BJ (cell line): ENCODE measurements at places on chromosomes 16 and 17.

GRCh38 chr17:31050948-31051347, 43.8 kb upstream of the NF1 start:
- DNase-seq = no peak

- DNase-seq = peak; percentile 28
Observed at GRCh38 chr17:3512505-3513171, 36.8 kb downstream of the ASPA start.

DNA sequence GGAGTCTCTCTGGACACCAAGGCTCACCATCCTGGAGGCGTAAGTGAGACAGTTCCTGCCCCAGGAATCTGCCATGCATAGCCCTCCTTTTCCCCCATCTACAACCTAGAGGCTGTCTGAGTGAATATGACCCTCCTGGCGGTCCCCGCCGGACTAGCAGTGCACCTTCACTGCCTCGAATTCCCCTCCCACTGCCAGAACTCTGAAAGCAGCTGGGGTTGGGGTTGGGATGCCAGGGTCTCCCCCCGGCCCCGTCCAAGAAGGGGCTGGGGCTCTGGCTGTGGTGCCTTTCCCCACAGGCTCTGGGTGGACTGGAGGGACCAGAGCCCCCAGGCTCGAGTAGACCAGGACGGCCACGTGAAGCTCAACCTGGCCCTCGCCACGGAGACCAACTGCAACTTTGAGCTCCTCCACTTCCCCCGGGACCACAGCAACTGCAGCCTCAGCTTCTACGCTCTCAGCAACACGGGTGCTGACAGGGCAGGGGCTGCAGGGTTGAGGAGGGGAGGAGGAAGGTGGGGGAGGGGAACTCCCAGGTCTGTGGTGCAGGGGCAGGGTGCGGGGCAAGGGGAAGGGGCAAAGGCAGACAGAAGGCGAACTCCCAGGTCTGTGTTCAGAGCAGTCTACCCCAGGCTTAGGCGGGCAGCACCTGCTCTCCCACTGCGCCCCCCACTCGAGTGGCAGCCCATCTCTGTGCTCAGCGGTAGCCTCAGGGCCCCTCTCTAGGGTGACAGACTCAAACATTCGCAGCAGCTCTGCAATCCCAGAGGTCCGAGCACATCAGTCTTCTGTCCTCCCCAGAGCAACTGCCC, 1.2 kb downstream of the ZACN start:
- DNase-seq = no peak

GRCh38 chr17:75834928-75835653, 9.1 kb downstream of the UNC13D start:
- no peak for DNase-seq

- DNase-seq = no peak
Observed at GRCh38 chr16:49330562-49331201, 42.9 kb upstream of the C16orf78 start.

GRCh38 chr17:9220398-9221146, 199.3 kb downstream of the NTN1 start:
- DNase-seq = no peak

GRCh38 chr16:71441348-71442050, 355 bp downstream of the TLE7 start:
- DNase-seq = no peak

GRCh38 chr17:67531291-67531690, 154.2 kb downstream of the PITPNC1 start:
- DNase-seq = no peak

GRCh38 chr17:35132099-35132498, 10.0 kb downstream of the NLE1 start:
- no peak for DNase-seq

DNA sequence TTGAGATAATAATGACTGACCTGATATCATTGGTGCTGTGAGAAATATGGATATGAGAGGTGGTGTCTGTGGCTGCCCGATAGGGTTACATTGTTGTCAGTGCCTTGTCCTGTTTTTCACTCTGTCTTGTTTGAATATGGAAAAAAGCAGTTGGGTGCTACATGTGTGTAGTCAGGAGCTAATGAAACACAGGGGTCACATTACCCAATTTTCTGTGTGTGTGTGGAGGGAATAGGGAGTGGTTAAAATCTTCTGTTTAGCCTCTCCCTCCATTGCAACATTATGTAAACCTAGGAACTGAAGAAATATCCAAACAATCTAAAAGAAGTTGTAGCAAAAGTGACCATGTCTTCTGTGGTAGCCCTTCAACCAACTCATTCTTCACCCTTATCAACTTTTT, 527.7 kb upstream of the SOX9 start:
- DNase-seq = no peak

DNA sequence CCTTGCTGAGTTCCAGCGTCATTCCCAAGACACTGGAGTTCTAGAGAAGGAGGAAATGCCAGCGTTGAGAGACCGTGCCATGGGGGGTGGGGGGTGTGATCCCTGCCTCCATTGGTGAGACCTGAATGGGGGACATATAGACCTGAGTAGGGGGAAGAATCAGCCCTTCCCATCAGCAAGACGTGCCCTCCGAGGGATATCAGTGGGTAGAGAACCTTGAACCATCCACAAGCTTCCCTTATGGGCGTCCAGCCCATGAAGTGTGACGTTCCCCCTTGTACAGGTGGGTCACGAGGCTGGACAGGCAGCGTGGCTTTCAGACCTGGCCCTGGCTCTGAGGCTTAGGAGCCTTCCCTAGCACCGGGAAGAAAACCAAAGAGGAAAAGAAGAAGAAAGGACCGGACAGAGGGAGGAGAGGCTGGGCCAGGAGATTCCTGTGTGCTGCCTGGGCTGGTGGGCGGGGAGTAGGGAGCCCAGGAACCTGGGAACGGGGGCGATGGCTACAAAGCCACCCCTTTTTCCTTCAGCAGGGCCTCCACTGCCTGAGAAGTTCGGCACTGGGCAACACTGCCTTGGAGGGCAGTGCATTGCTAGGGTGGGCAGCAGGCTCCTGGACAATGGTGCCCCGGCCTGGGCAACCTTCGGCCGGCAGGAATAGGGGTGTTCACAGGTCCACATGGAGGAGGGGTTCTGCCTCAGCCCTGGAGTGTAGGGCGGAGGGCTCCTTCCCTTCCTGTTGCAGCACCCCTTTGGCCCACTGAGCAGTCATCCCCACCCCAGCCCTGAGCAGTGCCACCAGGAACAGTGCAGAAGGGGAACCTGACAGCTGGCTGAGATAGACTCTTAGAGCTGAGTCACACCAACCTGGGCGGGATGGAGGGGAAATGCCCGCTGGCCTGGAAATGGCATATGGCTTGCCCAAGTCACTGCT, 7.2 kb downstream of the RAB11FIP4 start:
- no peak for DNase-seq

GRCh38 chr17:81335773-81336157, 40.7 kb upstream of the SLC38A10 start:
- no peak for DNase-seq

GRCh38 chr16:78504401-78504851, 405.0 kb downstream of the WWOX start:
- DNase-seq = no peak

- DNase-seq = peak; percentile 76
Observed at GRCh38 chr17:47650525-47651522, 1.1 kb downstream of the KPNB1 start.

DNA sequence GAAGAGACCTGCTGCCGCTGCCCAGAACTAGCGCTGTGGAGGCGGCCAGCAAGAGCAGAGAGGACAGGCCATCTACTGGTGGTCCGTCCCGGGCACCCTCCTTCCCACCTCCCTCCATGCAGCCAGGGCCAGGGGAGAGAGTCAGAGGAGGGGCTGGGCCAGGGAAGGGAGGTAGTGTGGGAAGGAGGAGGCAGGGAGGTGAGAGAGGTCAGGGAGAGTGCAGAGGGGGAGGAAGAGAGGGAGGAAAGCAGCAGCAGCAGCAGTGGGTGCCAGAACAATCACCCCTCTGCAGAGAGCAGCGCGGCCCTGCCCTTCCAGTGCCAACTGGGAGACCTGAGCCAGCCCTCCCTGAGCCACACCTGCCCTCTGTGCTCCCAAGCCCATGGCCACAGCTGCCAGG, 6.6 kb downstream of the C16orf95 start:
- DNase-seq = no peak
